ENCODE measurements at places on chromosomes 12 and 14.
A peak's percentile ranks its signal among the peaks of the same experiment; 100 is the strongest.

DNA sequence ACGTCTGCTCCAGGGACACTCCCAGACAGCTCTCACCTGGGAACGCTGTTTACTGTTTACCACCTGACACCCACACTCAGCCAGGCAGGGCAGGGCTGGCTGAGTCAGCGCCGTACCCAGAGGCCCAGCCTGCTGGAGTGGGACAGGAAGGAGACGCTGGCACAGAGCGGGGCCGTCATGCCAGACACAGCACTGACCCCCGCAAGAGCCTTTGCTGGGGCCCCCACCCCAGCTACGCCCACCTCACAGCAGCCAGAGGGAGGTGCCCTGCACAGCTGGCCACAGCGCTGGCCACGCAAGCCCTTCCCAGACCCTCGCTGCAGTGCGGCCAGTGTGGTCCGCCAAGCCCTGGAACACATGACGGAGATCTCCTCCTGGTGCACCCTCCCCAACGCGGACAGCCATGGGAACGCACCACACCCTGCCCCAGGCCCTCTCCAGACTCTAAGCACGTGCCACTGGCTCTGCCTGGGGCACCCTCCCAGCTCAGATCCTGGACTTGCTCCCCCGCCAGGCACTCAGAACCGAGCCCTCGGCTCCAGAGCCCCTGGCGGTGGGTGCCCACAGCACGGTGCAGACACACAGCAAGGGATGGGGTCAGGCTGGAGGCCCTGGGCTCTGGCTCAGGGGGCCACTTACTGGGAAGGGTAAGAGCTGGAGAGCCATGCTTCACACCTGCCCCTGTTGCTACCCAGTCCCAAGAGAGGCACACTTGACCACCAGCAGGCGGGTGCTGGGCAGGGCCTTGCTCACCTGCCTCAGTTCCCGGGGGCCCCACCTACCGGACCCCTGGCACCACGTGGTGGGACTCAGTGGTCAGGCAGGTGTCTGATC, 5.7 kb downstream of the AHNAK2 start:
- DNase-seq, result no peak

DNA sequence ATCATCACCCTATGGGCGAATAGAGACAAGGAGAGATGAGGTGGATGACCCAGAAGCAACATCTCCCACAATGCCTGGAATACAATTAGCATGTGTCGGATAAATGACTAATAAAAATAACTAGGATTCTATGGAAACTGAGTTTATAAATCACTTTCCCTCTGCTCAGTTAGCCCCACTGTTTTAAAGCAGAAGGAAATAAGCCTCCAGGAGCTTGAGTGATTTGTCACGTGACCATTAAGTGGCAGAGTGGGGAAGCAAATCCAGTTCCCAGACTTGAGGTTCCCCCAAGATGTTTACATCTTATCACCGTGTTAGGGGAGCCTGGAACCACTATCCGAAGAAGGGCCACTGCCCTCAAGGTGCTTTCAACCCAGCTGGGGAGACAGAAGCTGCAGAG, 136.5 kb upstream of the CCND2 start:
- DNase-seq, result no peak

DNA sequence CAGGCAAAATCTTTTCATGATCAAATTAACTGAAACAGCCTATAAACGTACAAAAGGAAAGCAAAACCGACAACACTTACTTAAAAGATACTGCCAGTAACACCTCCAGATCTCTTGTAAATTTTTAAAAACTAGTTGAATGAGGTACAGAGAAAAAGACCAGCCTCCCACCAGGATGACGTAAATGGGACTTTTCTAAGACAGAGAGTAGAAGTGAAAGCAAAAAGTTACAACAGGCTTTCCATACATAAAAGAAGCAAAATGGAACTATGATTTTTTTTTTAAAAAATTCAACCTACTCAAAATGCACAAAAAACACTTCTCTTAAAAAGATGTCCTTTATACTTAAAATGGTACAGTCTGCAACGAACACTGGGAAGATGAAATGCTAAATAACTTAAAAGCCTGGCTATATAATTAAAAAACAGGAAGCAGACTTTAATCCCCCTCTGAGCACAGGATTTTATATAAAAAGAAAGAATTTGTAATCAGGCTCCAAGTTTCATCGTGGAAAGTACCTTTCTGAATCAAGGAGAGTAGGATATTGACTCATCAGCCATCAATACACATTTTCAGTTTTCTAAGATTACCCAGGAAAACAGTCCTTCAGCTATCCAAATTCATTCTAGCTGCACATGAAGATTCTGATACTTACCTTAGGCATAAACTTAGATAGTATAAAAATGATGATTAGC, 14.2 kb upstream of the MYO1A start:
- peak; percentile 39 for DNase-seq

- no peak for DNase-seq
Measured at GRCh38 chr12:129001826-129002225, 148.5 kb downstream of the GLT1D1 start.

DNA sequence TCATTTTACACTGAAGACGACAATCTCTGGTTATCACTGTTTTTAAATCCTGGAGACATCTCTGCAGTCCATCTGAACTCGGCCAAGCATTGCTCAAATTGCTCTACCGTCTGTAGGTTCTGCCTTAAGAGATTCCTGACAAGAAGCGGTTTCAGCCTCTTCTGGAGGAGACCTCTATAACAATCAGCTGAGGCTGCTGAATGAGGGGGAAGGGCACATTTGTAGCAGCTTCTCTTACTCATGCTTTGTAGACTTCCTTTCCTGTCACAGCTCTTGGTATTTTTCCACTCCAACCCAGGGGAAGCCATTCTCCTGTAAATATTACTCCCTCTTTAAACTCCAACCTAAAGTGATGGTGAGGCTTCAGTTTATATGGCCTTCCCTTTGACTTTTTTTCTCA, 3.0 kb downstream of the ARG2 start:
- DNase-seq, result no peak

GRCh38 chr14:89320381-89321000, 96.5 kb downstream of the FOXN3 start:
- no peak for DNase-seq

- DNase-seq, result peak; percentile 11
Measured at GRCh38 chr14:89324501-89325298, 92.3 kb downstream of the FOXN3 start.

DNA sequence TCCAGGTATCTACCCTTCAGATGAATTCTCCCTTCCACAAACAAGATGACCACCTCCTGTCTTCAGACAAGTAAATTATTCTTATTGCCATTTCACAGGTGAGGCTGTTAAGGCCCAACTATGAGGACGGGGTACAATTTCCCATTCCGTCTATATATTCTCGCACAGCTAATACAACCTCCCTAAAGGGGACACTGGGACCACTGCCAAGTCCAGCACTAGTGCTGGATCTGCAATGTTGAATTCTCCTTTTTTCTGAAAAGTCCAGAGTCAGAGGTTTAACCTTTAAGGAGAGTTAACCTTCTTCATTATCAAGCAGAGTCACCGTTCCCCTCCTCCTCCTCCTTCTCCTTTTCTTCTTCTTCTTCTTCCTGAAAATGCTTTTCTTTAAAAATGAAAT, 130.4 kb upstream of the PARP11 start:
- DNase-seq, result no peak

DNA sequence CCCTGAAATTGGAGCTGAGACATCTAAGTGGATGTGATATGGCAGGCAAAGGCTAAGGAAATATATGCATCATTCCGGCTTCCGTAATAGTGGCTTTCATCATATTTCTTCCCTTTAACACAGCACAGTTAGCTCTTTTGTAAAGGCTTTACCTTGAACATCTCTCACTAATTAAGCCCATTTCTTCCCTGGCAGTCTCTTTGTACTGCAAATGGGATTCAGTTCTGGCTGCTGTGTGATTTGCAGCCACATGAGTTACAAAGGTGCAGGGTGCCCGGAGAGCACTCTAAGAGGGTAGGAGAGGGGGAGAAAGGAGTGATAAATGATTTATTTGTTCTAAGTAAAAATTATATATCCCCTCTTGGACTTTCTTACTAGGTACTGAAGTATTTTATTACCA, 232.1 kb upstream of the CCDC196 start:
- DNase-seq, result no peak

DNA sequence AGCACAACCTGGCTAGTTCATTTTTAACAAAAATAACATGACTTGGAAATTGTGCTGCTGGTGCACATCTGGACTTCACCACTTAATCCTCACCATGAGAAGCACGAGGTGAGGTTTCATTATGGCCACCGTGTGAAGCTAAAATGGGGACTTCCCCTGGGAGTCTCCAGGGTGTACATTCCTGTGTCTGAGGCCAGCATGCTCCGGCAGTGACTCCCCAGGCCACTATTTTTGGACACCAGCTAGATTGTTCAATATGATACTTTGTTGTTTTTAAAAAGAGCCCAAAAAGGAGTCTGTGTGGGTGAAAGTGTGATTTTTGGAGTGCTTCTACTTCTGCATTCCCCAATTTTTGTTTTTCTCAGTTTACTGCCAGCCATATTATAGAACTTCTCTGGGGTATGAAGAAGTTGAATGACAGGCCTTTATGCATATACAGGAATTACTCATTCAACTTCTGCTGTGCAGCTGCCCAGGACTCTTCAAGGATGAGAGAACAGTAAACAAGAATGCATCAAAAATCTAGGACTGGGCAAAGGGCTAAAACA, 16.9 kb upstream of the AICDA start:
- DNase-seq, result no peak

DNA sequence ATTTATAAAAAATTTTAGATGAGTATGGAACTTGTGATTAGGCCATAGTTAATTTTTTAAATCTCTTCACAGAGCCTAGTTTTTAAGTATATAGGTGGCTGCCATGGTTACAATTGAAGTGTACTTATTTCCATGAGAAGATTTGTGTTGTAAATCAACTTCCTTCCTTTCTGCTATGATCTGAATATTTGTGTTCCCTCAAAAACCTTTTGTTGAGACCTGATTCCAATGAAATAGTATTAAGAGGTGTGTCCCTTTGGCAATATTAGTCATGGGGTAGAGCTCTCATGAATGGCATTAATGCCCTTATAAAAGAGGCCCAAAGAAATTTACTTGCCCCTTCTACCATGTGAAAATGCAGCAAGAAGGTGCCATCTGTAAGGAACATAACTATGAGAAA, 28.8 kb downstream of the ETNK1 start:
- no peak for DNase-seq

DNA sequence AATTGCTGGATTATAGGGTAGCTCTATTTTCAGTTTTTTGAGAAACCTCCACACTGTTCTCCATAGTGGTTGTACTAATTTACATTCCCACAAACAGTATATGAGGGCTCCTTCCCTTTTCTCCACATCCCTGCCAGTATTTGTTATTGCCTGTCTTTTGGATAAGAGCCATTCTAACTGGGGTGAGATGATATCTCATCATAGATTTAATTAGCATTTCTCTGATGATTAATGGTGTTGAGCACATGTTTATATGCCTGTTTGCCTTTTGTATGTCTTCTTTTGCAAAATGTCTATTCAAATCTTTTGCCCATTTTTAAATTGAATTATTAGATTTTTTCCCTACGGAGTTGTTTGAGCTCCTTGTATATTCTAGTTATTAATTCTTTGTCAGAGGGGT, 385.3 kb downstream of the CCER1 start:
- DNase-seq, result no peak

DNA sequence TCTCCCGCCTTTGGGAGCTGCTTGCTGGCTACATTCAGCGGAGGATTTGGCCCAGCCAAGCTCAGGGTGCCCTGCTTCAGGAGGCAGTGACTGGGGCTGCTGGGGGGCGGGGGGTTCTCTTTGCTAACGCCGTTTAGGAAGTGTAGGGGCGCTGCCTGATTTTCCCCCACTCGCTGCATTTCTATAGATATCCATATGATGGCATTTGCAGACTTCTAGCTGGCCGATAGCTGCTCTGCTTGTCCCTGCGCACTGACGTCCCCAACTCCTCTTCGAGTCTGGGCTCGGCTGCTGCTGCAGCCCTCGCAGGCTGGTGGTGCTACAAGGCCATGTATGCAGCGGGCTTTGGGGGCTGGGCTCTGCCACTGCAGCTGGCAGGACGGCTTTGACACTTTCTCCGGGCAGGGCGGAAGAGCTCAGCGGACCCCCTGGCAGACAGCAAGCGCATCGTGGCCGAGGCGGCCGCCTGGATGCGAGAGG, 3.1 kb downstream of the LRFN5 start:
- no peak for DNase-seq

DNA sequence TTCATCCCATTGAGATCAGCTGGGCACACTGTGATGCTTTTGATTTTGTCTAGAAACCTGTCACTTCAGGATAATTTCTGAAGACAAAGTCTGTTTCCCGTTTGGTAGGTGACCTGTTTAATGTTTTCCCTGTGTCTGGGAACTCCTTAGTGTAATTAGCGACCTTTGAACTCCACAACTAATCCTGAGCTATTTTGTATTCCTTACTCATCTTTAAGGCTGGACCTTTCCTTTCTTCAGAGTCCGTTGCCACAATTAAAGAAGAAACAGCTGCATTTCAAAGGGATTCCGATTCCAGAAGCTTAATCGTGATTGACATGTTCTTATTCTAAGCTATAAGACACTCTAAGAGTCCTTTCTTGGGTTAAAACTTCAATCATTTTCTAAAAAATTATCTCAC, 22.0 kb downstream of the AP5M1 start:
- no peak for DNase-seq

DNA sequence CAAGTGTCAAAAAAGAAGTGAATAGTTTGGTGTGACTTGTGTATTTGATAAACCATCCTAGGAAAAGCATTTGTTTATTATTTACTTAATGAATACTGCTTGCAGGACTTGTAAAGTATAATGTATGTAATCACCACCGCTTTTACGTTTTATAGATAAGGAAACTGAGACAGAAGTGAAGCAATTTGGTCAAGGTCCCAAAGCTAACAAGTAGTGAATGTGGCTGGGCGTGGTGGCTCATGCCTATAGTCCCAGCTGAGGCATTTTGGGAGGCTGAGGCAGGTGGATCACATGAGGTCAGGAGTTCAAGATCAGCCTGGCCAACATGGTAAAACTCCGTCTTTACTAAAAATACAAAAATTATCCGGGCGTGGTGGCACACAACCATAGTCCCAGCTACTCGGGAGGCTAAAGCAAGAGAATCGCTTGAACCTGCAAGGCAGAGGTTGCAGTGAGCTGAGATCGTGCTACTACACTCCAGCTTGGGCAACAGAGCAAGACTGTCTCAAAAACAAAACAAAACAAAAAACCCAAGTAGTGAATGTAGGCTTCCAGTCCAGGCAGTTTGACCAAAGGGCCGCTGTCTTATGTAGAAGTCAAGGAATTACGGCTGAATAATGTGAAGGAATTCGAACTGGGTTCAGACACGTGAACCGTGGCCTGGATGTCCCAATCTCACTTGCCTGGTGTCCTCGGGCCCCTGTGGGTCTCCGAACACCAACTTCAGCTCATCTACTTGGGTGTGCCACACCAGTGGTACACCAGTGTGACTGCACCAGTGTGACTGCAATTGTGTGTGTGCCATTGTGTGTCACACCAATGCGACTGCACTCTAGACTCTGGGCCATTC, 88.3 kb upstream of the MED13L start:
- no peak for DNase-seq

- no peak for DNase-seq
Measured at GRCh38 chr12:6158255-6158654, 33.8 kb upstream of the VWF start.

GRCh38 chr14:78519863-78520262, 349.7 kb downstream of the NRXN3 start:
- no peak for DNase-seq

Data from CD8-positive, alpha-beta memory T cell (primary cell).